Stimulated activated CD4-positive, alpha-beta T cell treated with anti-CD3 and anti-CD28 coated beads, TNF-alpha, amount 100 ng/mL, for 48 hours (primary cell): ENCODE measurements at places on chromosomes 16 and 17.

DNA sequence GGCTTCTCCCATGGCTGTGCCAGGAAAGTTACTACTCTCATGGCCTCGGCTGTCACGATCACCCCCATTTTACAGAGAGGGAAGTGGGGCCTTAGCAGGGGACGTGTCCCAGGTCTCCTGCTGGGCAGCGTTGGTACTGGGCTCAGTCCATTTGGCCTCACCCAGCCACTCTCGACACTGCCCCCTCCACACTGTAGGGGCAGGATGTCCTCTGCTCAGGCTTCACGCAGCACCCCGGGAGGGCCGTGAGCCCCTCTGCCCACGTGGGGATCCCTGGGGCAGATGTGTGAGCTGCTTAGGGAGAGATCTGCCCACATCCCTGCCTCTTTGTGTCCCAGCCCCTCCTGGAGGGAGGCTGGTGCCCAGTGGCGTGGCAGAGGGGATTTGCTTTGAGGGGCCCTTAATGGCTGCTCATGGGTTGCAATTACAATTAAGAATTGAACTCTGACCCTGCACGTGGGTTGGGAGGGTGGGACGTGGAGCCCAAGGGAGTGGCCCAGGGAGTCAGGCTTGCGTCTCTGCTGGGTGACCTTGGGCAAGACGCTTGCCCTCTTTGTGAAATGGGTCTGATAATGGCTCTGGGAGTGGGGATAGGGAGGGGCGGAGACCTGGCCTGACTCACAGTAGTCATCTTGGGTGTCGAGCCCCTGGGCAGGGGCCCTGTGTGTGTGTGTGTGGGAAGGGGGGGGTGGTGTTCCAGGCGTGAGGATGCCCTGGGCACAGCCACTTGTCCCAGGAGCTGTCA lies 2.3 kb upstream of the KCNJ12 start:
- no peak for DNase-seq

- DNase-seq = peak; percentile 45
Observed at GRCh38 chr17:79997011-79997660, 38.5 kb downstream of the TBC1D16 start.

DNA sequence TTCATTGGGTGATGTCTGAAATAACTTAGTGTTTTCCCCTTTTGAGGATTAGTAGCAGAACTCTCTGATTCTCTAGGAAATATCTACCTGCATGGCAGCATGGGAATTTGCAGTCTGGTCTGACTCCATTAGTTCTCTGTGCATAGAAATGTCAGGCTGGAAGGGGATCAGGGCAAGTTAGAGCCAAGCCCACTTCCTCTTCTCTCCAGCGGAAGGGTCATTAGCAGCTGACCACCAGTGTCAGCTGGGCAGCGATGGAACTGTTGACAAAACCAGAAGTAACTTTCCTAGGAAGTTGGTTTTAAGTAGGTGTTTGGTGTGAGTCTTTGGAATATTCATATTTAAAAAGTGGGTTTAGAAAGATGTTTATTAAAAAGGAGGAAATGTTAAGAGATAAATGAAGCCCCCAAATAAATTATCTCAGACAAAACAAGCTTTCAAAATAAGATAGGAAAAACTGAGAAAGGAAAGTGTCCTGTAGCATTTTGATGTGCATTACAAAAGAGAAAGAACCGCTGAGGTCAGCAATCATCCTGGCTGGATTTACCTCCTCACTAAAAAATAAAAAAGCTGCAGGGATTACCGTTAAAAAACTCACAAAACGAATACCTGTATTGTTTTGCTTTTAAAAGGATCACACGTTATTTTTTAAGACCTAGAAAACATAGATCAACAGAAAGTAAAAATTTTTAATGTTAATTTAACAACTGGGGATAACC lies 32.4 kb upstream of the MMD start:
- no peak for DNase-seq

GRCh38 chr16:85206472-85207356 lies 94.4 kb upstream of the CIBAR2 start:
- no peak for DNase-seq

DNA sequence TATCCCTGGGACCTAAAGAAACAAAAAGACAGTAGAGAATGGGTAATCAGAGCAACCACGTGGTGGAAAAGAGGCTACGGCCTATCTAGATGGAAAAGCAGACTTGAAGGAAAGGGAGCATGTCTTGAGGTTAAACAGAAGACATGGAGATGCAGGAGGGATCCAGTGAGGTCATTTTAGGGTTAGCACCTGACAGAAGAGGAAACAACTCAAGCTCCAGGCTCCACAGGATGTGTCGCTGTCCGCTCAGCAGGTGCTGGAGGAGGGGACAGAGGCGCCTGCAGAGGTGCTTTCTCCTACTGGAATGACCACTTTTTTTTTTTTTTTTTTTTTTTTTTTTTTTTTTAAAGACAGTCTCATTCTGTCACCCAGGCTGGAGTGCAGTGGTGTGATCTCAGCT lies 47.5 kb upstream of the CLEC3A start:
- no peak for DNase-seq

- no peak for DNase-seq
Observed at GRCh38 chr16:30482366-30482765, 9.8 kb downstream of the ITGAL start.

- DNase-seq = no peak
Observed at GRCh38 chr17:48123111-48123510, 15.5 kb downstream of the SNX11 start.

- no peak for DNase-seq
Observed at GRCh38 chr17:17813055-17813724, 23.6 kb downstream of the SREBF1 start.

DNA sequence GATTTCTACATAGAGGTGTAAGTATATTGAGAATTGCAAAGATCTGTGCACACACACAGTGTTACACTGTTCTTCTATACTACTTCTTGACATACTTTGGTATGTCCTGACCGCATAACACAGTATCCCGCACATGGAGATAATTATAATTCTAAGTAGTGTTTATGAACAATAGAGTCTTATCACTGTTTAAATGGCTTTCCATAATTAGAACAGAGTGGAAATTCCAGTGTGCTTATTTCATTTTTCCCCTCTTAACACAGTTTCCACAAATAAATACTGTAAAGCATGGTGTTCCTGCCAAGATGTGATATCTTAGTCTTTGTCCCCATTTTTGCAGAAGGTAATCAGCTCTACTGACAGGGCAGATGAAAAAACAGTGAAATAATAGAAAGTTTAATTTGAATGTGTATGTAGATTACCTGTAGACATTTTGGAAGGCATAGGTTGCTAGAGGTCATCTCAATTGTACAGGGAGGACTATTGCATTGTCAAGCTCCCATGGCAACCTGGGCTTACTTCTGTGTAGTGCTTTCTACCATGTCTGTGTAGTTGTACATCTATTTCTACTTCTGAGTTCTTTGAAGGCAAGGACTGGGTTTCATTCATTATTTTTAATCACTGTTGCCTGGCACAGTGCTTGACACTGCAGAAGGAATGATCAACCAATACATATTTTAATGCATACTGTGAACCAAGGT lies 10.1 kb upstream of the KRT28 start:
- DNase-seq = no peak
